Naive thymus-derived CD8-positive, alpha-beta T cell (primary cell): ENCODE measurements at places on chromosomes 6 and 20. TPM values are rescaled to one million over a fixed set of nuclear protein-coding genes. Genes with fewer than 3 reads are reported as not detected.

DNA sequence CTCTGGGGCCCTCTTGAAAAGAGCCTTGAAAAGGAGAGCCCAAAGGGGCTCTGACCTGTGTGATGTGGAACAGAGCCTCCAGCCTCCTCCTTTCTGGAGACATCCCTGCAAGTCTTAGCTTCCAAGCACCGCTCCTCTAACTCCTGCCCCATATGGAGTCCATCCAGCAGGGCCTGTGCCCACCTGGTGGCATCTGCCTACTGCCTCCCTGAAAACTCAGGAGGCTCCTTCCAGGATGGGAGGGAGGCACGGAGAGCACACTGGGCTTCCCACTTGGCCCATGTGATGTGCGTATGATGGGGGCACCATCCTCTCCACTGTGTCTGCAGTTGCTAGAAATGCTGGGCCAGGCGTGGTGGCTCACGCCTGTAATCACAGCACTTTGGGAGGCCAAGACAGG lies 98.1 kb downstream of the SYNDIG1 start:
- peaks cover 7% of the 10 kb centered on the region for H3K4me1 ChIP-seq
- H3K27me3 ChIP-seq, result peaks cover 3% of the 10 kb centered on the region
- peaks cover 12% of the 10 kb centered on the region for H3K36me3 ChIP-seq

DNA sequence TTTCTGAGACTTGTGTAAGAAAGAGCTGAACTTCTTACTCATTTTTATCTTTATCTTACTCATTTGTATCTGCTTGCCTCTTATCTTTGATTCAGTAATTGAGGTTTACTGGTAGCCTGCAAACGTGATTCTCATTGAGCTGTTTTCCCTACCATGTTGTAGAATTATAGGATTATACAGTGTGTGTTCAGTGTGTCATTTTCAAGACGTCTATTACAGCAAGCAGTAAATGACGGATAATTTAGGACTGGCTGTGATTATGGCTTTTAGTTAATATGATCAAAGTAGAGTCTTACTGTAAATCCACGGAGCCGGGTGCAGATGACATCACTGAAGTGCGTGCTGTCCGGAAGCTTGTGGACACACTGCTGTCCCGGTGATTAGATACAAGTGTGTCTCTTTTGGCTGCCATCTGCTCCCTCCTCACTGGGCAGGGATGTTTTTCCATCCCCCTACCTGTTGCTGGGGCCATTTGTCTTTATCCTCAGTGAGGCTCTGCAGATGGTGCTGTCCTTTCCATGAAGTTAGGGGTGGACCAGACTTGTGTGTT lies 6.0 kb downstream of the NELFCD start:
- no peaks in the 10 kb centered on the region for H3K27me3 ChIP-seq
- peaks cover 17% of the 10 kb centered on the region for H3K36me3 ChIP-seq
- no peak for DNase-seq
- H3K4me3 ChIP-seq, result no peak overlapping the region
- H3K4me1 ChIP-seq, result peaks cover 24% of the 10 kb centered on the region
- no peak overlapping the region for H3K27ac ChIP-seq

GRCh38 chr6:75418233-75418632 lies 75.4 kb downstream of the FILIP1 start:
- no peak for DNase-seq
- H3K27me3 ChIP-seq, result peaks cover 27% of the 10 kb centered on the region
- no peak overlapping the region for H3K27ac ChIP-seq
- H3K4me1 ChIP-seq, result no peaks in the 10 kb centered on the region

GRCh38 chr6:13072686-13073347 lies 255.5 kb downstream of the TBC1D7 start:
- H3K4me3 ChIP-seq, result no peak overlapping the region
- DNase-seq, result no peak
- H3K27ac ChIP-seq, result no peak overlapping the region
- H3K27me3 ChIP-seq, result peaks cover 4% of the 10 kb centered on the region

GRCh38 chr6:12717356-12717755 lies 789 bp downstream of the PHACTR1 start:
- no peak for DNase-seq
- peaks cover 7% of the 10 kb centered on the region for H3K27me3 ChIP-seq
- no peaks in the 10 kb centered on the region for H3K4me1 ChIP-seq
- no peak overlapping the region for H3K27ac ChIP-seq

GRCh38 chr6:47479140-47479508 lies 1.5 kb downstream of the CD2AP start:
- DNase-seq, result no peak
- peak overlapping the region; percentile 100 for H3K4me3 ChIP-seq
- H3K4me1 ChIP-seq, result peaks cover 28% of the 10 kb centered on the region
- no peaks in the 10 kb centered on the region for H3K36me3 ChIP-seq
- H3K27ac ChIP-seq, result peak overlapping the region; percentile 95
- no peaks in the 10 kb centered on the region for H3K27me3 ChIP-seq

Gene PLAGL2
- total RNA-seq, result 12.9 TPM

Gene RALY
- total RNA-seq, result 105 TPM

Gene AVP
- not detected for total RNA-seq

Gene C6orf141
- total RNA-seq, result not detected
